A549 (cell line): ENCODE measurements at places on chromosomes 5 and 9. TPM values are rescaled to one million over a fixed set of nuclear protein-coding genes. Genes with fewer than 3 reads are reported as not detected.

DNA sequence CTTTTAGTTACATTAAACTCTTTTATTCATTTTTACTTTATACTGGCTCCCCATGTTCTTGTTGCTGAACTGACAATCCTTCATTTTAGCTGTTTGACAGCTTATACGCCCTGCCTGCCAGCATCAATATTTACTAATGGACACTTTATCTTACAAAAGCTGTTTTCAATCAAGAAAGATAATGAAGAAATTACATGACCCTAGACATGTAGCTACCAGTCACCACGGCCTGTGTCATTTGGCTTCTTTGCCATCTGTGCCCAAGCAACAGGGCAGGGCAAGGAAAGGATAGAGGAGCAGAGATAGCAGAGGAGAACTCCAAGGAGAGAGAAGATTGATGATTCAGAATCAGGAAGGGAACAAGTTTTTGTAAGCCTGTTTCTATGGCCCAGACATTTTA lies 647.3 kb downstream of the BRINP1 start:
- no peak for DNase-seq

DNA sequence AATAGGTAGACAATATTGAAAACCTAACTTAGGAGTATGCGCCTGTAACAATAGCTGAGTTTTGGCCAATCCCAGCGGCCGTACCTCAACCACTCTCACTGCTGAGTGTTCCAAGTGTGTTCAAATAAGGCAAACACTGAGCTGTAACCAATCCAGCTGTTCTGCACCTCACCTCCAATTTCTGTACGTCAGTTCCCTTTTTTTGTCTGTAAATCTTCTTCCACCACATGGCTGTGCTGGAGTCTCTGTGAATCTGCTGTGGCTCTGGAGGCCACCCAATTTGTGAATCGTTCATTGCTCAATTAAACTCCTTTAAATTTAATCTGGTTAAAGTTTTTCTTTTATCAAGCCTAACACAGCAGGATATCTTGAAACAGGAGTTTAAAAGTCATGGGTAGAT lies 116.3 kb downstream of the SLC28A3 start:
- DNase-seq, result no peak

DNA sequence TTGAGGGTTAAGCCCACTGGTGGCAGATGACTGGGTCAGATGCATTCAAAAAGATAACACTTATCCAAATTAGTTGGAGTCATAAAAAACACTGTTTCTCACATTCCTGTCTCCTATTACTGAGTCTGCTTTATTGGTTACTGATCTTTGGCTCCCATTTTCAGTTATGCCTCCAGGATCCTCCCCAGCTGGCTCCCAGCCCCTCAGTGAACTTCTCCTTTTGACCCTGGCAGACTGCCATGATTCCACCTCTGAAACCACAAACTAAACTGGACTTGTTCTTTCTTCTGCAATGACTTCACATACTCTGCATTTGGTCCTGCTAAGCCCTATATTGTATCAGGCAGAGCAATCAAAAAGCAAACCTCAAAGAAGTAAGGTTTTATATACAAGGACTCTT lies 860.8 kb upstream of the DMAC1 start:
- DNase-seq, result no peak

Gene CMYA5
- 0.10 to 0.18 TPM (median 0.13 TPM) in 3 replicates for polyA plus RNA-seq
